ENCODE measurements at places on chromosomes 1 and 21.

- no peak for DNase-seq
Observed at GRCh38 chr1:208628022-208628914, 384.1 kb upstream of the PLXNA2 start.

DNA sequence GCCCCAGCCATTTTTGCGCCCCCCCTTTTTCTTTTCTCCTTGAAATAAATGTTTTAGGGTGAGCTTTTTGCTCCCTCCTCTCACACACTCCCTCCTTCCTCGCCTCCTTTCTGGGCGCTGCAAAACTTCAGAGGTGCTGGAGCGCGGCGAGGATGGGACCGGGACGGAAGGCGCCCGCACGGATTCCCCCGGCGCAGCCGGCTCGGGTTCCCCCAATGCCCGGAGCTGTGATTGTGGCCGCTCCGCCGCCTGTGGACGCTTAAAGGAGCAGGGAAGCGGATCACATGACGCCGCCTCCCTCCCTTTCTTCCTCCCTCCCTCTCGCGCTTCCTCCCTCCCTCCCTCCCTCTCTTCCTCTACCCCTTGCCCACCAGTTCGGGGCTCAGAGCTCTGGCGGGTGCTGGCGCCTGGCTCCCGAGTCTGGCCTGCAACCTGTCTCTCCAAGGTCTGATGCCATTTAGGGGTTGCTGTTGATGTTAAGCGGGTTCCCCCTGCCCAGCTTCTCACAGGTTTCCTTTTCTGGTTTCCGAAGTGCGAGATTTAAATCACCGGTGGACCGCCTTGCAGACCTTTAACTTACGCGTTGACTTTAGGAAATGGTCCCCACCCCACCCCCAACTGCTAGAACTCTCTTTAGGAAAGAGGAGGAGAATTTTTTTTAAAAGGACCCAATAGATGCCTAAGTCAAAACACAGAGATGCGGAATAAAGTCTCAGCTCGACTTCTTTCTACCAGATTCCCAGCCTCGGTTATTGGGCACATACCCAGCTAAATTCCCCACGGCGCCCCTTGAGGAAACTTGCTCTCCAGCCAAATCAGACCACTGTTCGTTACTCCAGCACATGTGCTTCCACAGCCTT, at the start of gene WLS:
TSS of gene WLS (minus strand) at position 235 of the 860 bp plus-strand sequence. CDS start at position 11, 224 bp downstream.
- no peak for DNase-seq

DNA sequence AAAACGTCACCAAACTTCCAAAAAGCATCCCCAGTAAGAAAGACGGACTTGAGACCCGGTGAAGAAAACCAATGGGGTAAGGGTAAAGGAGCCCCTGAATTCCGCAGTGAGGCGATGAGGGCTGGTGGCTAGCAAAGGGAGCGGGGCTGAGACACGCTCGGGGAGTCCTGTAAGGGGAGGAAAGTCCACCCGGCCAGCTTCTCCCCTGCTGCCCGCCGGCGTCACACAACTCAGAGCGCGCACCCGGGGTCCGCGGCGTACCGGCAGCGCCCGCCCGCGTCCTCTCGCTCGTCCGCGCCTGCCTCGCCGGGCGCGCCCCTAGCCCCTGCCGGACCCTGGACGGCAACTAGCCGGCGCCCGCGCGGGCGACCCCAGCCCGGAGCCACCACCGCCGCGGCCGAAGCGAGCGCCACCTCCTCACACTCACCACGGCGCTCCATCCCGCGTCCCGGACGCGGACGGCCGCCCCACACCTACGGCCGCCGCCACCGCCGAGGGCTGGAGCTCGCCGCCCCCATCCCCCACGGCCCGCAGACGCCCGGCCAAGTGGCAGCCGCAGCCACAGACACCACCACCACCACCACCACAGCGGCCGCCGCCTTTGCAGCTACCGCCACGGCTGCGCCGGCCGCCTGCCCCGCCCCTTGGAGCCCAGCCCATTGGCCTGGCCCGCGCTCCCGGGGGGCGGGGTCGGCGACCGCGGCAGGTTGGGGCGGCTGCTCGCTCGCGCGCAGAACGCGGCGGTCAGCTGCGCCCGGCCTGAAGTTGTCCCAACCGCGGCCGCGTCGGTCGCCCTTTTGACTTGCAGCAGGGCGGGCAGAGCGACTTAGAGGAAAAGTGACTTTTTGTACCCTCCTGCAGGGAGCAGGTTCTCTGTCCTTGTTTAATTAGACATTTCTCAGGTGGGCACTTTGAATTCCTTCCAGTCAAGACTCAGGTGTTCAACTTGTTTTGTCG, 10.0 kb upstream of the ARHGAP29 start:
- DNase-seq: no peak

DNA sequence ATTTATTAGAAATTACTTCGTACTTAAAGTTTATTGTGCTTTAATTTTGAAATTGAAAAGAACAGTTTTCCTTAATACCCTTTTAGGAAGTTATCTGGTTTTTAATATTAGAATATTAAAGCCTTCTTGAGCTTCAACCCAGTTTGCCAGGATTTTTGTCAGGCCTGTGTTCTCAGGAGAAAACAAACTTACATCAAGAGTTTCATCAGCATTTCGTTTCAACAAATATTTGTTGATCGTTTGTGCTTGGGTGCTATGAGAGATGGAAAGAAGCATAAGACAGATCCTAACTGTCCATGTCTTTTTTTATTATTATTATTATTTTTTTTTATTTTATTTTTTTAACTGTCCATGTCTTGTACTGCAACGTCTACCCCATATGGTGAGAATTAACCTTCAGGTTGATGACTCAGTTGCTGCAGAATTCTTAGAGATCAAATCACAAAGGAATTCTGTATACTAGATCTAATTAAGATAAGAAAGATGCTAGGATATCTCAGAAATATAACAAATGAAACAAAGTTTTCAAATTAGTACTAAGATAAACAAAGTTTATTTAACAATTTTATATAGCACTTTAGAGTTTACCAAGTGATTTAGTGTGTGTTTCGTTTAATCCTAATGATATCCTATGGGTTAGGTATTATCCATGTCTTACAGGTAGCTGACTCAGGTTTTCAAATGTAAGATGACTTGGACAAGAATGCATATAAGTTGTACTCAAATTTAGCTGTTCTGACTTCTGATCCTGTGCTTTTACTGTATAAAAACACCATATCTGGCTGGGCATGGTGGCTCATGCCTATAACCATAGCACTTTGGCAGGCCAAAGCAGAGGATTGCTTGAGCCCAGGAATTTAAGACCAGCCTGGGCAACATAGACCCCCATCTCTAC, 14.3 kb downstream of the FBXO28 start:
- DNase-seq: no peak

DNA sequence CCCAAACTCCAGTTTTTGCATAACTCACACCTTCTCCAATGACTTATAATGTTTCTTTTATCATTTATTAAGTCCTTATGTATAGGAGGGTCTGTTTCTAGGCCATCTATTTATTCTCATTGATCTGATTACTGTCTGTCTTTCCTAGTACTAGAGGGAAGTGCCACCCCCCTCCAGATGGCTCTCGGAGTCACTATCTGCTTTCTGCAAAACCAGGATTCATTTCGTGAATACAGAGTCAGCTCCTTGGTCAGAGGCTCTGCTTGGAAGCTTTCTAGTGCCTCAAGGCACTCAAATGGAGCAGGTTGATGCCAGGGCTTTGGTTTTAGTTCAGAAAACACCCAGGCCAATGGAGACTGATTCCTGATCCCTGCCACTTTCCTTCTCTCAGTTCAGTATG, 102.3 kb upstream of the CD34 start:
- DNase-seq: no peak

DNA sequence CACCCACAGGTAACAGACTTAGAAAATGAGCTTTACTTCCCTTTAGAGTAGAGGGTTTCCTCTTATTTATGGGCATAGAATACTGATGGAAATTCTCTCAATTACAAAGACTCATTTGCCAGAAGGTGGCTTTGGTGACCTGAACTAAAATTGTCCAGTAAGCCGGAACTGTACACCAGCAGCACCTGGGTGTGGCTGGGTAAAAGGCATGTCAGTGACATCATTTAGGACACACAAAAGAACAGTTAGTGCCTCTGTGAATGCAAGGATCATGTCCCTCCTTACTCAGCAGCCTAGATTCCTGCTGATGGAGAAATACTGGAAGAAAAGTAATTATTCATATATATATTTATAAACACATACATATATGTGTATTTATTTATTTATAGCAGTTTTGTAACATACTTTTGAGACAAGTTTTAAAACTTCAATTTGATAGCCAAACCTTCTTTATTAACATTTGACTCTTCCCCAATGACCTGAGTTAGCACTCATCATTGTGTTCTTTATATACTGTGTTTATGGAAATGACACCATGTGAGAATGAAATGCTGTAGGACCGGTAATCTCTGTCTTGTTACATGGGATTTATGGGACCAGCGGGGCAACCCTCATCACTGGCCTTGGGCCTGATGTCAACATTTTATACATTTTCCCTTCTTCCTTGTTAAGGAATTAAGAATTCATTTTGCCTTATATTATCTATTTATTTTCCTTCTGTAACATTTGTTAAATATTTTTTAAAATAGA, 274.4 kb downstream of the BRINP2 start:
- no peak for DNase-seq

- no peak for DNase-seq
Observed at GRCh38 chr1:210434223-210434622, 105.5 kb downstream of the HHAT start.

- no peak for DNase-seq
Observed at GRCh38 chr1:186286615-186287315, 88.3 kb downstream of the TPR start.

GRCh38 chr1:201778279-201779065, 50.5 kb upstream of the IPO9 start:
- no peak for DNase-seq

DNA sequence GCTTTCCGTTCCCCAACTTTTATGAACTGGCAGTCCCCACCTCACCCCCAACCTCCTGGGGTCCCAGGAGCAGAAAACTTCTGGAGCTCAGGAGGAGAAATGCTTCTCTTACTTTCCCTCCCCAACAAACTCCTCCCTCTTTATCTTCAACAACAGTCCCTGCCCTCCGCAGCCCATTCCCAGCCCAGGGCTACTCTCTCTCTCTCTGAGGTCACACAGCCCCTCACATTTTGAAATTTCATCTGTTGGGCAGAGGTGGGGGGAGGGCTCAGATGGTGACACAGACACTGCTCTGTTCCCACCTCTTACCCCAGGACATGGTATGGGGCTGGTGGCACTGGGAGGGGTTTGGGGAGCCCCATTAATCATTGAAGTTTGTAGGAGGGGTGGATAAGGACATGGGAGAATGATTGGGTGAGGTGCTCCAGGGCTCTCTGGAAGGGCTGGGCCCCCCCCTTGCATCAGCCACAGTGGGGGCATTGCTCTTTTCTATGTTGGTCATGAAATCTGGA, 6.0 kb downstream of the PIK3CD start:
- peak; percentile 21 for DNase-seq

GRCh38 chr1:70499695-70500094, 88.6 kb downstream of the CTH start:
- DNase-seq: no peak

DNA sequence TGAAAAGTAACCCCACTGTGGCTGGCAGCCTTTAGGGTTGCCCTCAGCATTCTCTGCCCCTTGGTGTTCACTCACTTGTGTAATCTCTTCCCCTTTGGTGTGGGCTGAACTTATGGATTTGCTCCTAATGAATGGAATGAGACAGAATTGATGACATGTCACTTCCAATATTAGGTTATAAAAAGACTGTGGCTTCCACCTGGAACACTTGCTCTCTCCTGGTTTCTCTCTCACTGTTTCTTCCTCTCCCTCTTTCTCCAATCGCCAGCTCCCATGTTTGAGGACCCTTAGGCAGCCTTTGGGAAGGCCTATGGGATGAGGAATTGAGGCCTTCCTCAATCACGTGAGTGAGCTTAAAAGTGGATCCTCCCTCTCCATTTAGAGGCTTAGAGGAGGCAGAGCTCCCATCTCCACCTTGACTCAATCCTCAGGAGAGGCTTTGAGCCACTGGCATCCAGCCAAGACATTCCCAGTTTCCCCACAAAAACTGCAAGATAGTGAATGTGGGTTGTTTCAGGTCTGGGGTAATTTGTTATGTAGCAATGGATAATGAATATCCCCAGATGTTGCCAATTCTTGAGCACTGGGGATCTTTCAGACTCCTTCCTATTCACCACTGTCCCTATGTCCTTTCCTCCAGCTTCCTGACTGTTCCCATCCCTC, 95.5 kb upstream of the CD34 start:
- DNase-seq: no peak

DNA sequence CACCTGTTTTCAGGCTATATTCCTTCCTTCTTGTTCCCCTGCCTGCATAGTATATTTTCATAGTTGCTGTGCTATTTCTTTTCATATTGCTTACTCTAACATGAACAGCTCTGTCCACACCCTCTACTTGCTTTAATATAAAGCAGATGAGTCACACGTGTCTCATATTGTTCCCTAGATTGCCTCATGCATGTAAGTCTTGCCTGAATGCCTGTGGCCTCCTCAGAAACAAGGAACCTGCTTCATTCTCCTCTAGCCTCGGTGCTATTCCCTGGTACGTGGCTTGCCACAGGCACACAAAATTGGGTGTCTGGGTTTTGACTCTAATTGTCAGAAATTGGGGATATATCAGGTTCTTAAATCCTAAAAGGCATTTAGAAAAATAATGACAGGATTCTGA, 16.5 kb upstream of the PKP1 start:
- no peak for DNase-seq

DNA sequence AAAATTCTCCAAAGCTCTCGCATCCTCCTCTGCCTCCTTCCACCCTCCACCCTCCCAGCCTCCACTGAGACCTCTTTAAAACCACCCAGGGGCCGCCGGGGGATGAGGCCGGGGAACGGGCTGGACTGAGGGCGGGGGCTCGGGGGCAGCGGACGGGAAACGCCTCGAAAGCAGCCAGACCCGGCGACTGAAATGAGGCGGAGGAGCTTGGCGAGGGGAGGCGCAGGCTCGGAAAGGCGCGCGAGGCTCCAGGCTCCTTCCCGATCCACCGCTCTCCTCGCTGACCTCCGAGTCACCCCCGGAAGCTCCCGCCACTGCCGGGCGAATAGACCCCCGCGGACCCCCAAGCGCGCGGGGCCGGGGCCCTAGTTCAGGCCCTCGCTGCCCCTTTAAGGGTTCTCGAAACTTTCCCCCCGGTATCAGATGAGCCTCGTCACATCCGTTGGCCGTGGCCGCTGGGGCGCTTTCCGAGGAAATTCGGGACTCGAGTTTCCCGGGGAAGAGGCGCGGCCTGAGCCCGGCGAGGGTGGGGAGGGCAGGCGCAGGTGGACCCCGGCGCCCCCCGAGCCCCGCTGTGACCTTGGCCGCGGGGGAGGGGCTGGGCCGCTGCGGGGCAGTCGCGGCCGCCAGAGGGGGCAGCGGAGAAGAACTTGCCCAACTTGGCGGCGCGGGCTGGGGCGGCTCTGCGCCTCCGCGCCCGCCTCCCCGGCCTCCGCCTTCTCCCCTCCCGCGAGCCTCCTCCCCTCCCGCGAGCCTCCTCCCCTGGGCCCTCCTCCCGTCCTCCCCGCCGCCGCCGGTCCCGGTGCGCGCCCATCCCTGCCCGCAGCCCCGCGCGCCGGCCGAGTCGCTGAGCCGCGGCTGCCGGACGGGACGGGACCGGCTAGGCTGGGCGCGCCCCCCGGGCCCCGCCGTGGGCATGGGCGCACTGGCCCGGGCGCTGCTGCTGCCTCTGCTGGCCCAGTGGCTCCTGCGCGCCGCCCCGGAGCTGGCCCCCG, at the start of gene BACE2:
TSS of gene BACE2 (plus strand) at position 813 of the 995 bp plus-strand sequence. CDS start at position 917, 104 bp downstream.
- peak; percentile 27 for DNase-seq

GRCh38 chr1:235739124-235739523, 89.5 kb upstream of the GNG4 start:
- DNase-seq: no peak

Data from activated naive CD4-positive, alpha-beta T cell treated with Interleukin-2 at 50 U/mL for 16 hours (primary cell).